ENCODE measurements at places on chromosomes 2 and 18. TPM values are rescaled to one million over a fixed set of nuclear protein-coding genes. Genes with fewer than 3 reads are reported as not detected.

DNA sequence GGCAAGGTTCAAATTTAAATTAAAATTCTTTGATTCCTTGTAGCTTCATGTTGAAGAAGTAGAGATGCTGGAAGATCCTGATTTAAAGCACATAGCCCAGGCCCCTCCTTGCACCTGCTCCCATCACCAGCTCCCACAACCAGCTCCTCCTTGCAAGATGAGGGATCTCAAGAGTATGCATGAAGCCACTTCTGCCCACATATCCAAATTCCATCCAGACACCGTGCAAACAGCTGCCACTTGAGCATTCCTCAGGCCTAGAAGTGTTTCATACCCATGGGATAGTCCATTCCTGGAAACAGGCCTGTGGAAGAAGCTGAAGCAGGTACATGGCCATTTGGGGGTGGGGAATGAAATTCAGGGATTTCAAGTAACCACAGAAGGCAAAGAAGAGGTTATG is 32.4 kb upstream of the ITPRID2 start:
- H3K27ac ChIP-seq = no peak overlapping the region
- H3K4me1 ChIP-seq = no peaks in the 10 kb centered on the region
- H3K4me3 ChIP-seq = no peak overlapping the region
- no peak for DNase-seq

- no peak overlapping the region for H3K4me3 ChIP-seq
- H3K27me3 ChIP-seq = no peaks in the 10 kb centered on the region
- H3K4me1 ChIP-seq = no peaks in the 10 kb centered on the region
- DNase-seq = no peak
- H3K27ac ChIP-seq = no peak overlapping the region
- no peaks in the 10 kb centered on the region for H3K36me3 ChIP-seq
These were observed 24.7 kb downstream of the ARL4C start for GRCh38 chr2:234472155-234472554.

- H3K27me3 ChIP-seq = no peaks in the 10 kb centered on the region
- H3K4me3 ChIP-seq = no peak overlapping the region
- H3K27ac ChIP-seq = no peak overlapping the region
- no peak for DNase-seq
These were observed 111.3 kb downstream of the DOCK10 start for GRCh38 chr2:224930990-224931389.

DNA sequence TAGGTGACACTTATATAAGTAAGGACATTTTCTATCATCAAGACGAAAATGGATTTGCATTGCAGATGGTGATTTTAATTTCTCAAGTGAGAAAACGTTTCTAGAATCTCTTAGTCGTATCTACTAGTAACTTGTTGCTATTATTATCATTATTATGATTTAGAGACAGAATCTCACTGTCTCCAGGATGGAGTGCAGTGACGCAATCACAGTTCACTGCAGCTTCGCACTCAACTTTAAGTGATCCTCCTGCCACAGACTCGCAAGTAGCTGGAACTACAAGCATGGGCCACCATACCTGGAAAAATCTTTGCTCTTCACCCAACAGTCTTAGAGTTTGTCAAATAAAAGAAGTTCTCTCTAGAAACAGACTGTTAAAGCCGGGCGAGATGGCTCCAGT is 37.6 kb upstream of the DDX18 start:
- H3K4me3 ChIP-seq = no peak overlapping the region
- H3K27me3 ChIP-seq = no peaks in the 10 kb centered on the region
- no peaks in the 10 kb centered on the region for H3K4me1 ChIP-seq

DNA sequence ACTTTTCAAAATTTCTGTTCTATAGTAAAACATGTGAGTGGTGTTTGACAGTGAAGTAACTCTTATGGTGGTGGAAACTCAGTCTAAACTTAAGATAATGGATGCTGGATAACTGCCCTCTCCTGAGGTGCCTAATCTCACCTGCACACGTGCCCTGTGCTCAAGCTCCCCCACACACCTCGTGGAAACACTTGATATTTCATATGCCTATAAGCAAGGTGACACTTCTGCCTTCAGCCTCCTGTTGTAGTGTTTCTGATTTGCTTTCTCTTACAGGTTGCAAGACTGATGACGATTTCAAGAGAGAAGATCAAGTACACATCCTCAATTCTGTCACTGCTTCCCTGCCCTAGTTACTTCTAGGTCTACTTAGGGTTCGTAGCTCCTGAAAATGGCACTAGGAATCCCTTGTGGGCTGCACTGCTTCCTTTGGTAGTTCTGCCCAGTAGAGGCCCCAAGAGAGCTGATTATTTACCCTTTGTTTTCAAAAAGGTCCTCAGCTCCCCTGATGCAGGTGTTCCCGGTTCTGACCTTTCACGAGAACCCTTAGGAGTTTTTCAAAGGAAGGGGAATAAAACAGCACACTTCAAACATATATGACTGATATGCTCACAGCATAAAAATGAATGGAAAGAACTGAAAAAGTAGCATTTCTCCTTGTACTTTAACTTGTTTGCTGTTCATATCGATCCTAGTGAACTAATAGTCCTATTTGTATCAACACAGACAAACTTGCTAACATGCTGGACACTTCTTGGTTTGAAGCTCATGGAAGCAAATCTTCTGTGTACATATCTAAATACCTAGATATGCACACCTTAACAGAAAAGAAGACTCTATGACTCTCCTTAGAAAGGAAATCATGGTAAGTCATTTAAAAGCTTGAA is 6.7 kb downstream of the CAVIN2 start:
- H3K4me1 ChIP-seq = peaks cover 82% of the 10 kb centered on the region
- no peak overlapping the region for H3K4me3 ChIP-seq
- DNase-seq = no peak
- no peaks in the 10 kb centered on the region for H3K27me3 ChIP-seq
- no peak overlapping the region for H3K27ac ChIP-seq
- peaks cover 5% of the 10 kb centered on the region for H3K36me3 ChIP-seq

Gene CYS1
- total RNA-seq = 0.54 TPM
